ENCODE measurements at places on chromosomes 7 and 10. TPM values are rescaled to one million over a fixed set of nuclear protein-coding genes. Genes with fewer than 3 reads are reported as not detected.

WDR11 gene
- total RNA-seq, result 33.9 TPM

TMEM184A gene
- not detected for total RNA-seq

ABCB8 gene
- 41.4 TPM for total RNA-seq

FEZF1 gene
- total RNA-seq, result not detected

- H3K27me3 ChIP-seq, result peaks cover 9% of the 10 kb centered on the region
- no peaks in the 10 kb centered on the region for H3K36me3 ChIP-seq
- no peaks in the 10 kb centered on the region for H3K4me1 ChIP-seq
Observed at GRCh38 chr7:47915616-47915976, 32.7 kb downstream of the PKD1L1 start.

- no peak overlapping the region for H3K4me3 ChIP-seq
- no peak overlapping the region for H3K27ac ChIP-seq
- no peak for DNase-seq
- no peaks in the 10 kb centered on the region for H3K4me1 ChIP-seq
- H3K27me3 ChIP-seq, result peaks cover 5% of the 10 kb centered on the region
Observed at GRCh38 chr10:29183301-29183945, 105.4 kb upstream of the LYZL1 start.

GRCh38 chr7:135802697-135803096, 54.1 kb upstream of the FAM180A start:
- H3K27ac ChIP-seq, result no peak overlapping the region
- no peak for DNase-seq
- no peaks in the 10 kb centered on the region for H3K36me3 ChIP-seq
- no peak overlapping the region for H3K4me3 ChIP-seq
- peaks cover 9% of the 10 kb centered on the region for H3K27me3 ChIP-seq
- peaks cover 4% of the 10 kb centered on the region for H3K4me1 ChIP-seq

DNA sequence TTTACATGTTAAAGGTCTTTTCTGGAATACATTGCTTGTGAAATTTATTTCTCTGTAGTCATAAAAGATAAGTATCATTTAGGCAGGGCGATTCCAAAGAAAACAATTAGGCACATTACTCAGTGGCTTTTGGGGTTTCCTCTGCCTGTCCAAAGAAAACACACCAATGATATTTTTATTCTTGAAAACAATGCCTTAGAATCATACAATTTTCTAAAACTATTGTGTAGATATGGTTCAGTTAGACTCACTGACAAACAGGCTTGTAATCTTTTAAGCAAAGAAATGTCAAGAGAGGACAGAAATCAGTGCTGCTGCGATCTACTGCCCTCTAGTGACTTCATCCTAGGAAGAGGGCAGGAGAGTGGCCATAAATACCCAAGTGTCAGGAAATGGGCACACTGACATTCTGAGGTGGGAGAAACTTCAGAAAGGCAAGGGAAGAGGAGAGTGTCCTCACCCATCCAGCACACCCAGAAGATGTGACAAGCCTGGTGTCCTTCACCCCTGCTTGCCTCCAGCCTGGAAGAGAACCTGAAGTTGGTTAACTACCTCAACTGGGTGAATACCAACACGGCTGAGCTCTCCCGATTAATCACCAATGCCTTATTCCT, 120.5 kb downstream of the GALNT11 start:
- H3K4me1 ChIP-seq, result peaks cover 39% of the 10 kb centered on the region
- peak; percentile 54 for DNase-seq
- no peaks in the 10 kb centered on the region for H3K27me3 ChIP-seq
- peaks cover 42% of the 10 kb centered on the region for H3K36me3 ChIP-seq
- H3K27ac ChIP-seq, result peak overlapping the region; percentile 90

- no peak overlapping the region for H3K27ac ChIP-seq
- no peaks in the 10 kb centered on the region for H3K27me3 ChIP-seq
- no peak overlapping the region for H3K4me3 ChIP-seq
- H3K4me1 ChIP-seq, result no peaks in the 10 kb centered on the region
- H3K36me3 ChIP-seq, result no peaks in the 10 kb centered on the region
Observed at GRCh38 chr7:45662540-45663166, 88.5 kb downstream of the ADCY1 start.

- H3K4me1 ChIP-seq, result no peaks in the 10 kb centered on the region
- no peak overlapping the region for H3K4me3 ChIP-seq
- H3K36me3 ChIP-seq, result no peaks in the 10 kb centered on the region
- DNase-seq, result no peak
Observed at GRCh38 chr10:34978080-34978479, 112.1 kb downstream of the CUL2 start.

DNA sequence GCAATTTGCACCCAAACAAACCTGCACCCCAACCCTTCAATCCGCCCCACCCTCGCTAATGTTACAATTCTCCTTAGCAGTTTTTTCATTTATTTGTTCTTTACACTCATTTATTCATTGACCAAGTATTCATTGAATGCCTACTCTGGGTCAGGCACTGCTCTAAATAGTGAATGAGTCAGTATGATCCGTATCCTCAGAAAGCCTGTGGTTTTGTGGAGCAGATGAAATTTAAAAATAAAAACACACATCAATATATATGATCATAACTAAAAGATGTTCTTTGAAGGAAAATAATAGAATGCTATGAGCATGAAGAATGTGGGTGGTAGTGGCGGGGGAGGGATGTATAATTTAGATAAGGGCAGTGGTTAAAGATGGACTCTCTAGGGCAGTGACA, 13.3 kb downstream of the IFIT5 start:
- H3K27me3 ChIP-seq, result peaks cover 3% of the 10 kb centered on the region
- no peaks in the 10 kb centered on the region for H3K4me1 ChIP-seq
- no peak for DNase-seq

- no peaks in the 10 kb centered on the region for H3K27me3 ChIP-seq
- H3K36me3 ChIP-seq, result peaks cover 41% of the 10 kb centered on the region
- H3K4me1 ChIP-seq, result peaks cover 36% of the 10 kb centered on the region
- H3K27ac ChIP-seq, result peak overlapping the region; percentile 97
- DNase-seq, result peak; percentile 79
Observed at GRCh38 chr10:102133373-102134195, 744 bp downstream of the PPRC1 start.

- H3K27ac ChIP-seq, result no peak overlapping the region
- H3K36me3 ChIP-seq, result no peaks in the 10 kb centered on the region
- H3K27me3 ChIP-seq, result peaks cover 7% of the 10 kb centered on the region
- DNase-seq, result no peak
- H3K4me3 ChIP-seq, result no peak overlapping the region
Observed at GRCh38 chr7:117796889-117797288, 76.4 kb downstream of the CTTNBP2 start.

DNA sequence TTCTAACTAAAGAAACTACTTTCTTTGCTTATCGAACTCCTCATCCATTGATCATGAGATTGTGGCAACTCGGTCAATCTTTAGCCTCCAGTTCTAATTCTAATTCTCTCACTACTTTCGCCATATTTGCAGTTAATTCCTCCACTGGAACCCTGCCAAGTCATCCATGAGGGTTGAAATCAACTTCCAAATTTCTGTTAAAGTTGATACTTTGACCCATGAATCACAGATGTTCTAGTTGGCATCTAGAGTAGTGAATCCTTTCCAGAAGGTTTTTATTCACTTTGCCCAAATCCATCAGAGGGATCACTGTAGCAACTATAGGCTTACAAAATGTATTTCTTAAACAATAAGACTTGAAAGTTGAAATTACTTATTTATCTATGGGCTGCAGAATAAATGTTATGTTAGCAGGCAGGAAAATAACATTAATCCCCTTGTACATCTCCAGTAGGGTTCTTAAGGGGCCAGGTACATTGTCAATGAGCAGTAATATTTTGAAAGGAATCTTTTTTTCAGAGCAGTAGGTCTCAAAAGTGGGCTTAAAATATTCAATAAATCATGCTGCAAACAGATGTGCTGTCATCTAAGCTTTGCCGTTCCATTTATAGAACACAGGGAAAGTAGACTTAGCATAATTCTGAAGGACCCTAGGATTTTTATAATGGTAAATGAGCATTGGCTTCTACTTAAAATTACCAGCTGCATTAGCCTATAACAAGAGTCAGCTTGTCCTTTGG, 39.4 kb downstream of the CCDC71L start:
- DNase-seq, result no peak
- H3K4me1 ChIP-seq, result no peaks in the 10 kb centered on the region
- H3K4me3 ChIP-seq, result no peak overlapping the region
- no peak overlapping the region for H3K27ac ChIP-seq
